Ascending aorta (tissue), 2 donors: ENCODE measurements at places on chromosomes 5 and 9.

DNA sequence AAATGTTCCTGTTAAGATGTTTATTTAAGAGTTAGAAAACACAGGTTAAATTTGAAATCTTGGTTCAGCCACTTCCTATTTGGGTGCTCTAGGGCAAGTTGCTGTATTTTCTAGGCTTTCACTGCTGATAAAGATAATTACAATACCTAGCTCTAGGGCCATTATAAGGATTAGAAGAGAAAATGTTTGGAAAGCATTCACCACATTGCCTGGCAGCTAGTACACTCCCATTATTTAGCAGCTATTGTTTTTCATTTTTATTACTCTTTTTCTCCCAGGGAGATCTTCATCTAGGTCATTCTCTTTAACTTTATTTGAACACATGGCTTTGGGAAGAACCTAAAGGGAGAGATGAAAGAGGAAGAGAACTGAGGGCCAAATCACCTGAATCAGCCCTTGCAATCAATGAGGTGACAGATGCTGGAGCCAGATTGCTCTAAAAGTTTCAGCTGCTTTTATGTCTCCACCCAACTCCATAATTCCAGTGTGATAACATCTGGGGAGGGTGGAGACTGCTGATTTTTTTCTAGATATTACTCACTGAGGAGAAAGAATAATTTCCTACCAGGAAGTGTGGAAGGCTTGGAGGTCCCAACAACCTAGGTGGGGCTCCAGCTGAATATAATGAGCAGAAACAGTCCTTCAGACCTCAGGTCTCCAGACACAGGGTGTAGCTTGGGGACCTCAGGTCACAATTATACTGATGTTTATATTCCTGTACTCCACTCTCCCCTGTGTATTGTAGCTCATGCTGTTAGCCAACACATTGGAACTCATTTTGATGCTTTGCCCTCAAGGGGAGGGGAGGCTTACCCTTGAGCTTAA is 640.0 kb downstream of the RAB3C start:
- H3K36me3 ChIP-seq: no peaks in the 10 kb centered on the region
- H3K4me1 ChIP-seq: no peaks in the 10 kb centered on the region
- no peaks in the 10 kb centered on the region for H3K27me3 ChIP-seq

DNA sequence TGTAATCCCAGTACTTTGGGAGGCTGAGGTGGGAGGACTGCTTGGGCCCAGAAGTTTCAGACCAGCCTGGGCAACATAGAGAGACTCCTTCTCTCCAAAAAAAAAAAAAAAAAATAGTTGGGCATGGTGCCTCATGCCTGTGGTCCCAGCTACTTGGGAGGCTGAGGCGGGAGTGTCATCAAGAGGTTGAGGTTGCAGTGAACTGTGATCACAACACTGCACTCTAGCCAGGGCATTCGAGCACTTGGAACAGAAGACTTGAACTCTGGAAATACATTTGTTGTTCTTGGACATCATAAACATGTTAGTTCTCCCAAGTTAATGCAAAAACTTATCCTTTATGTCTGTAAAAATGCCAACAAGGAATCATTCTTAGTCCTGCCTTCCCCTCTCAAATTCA is 29.6 kb downstream of the EHMT1 start:
- no peak overlapping the region for H3K27ac ChIP-seq
- no peaks in the 10 kb centered on the region for H3K4me1 ChIP-seq
- H3K36me3 ChIP-seq: peaks cover 10% of the 10 kb centered on the region
- no peak overlapping the region for H3K4me3 ChIP-seq

DNA sequence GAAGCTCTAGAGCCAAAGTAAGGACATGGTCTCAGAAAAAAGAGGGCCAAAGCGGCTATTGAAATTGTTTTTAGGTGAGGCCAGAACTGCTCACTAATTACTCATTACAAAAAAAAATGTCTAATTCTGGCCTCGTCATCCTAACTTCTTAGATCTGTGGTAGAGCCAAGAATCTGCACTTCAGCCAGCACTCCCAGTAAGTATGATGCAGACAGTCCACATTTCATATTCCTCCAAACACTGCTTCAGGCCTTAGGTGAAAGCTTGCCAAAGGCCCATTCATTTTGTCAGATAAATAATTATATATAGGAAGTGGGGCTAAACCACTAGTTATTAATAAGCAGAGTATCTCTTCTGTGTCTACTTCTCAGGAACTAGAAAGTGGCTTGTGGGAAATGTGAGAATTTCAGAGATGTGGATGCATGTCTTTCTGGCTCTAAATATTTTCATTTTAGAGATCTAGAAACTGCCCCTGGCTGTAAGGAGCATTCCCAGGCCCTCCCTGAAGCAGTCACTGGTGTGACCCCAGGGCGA is 554.0 kb downstream of the TLE4 start:
- no peak for DNase-seq
- H3K36me3 ChIP-seq: no peaks in the 10 kb centered on the region
- no peak overlapping the region for H3K27ac ChIP-seq
- no peak overlapping the region for H3K4me3 ChIP-seq

DNA sequence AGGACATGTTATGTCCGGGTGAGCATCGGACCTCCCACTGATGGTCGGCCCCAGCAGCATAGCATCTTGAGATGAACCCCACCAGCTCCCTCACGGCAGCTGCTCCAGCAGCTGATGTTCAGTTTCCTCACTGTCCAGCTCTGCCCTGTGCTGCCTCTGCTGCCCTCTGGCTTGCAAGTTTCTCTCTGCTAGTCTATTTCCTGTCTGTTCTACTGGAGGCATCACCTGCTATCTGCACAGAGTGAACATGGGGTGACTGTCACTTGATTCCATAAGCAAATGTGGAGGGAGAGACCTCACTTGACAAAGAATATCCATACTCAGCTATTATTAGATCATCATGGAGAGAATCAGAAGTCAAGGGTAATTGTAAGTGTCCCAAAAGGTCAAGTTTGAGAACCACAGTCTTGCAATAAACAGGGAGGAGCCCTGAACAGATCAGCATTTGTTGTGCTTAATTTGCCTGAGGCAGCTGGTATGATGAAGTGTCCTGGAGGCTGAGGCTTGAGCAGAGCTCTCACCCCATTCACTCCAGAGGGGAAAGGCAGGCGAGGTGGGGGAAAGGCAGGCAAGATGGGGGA is 702.8 kb downstream of the SEMA5A start:
- no peak for DNase-seq
- H3K27ac ChIP-seq: no peak overlapping the region
- no peaks in the 10 kb centered on the region for H3K36me3 ChIP-seq
- H3K4me1 ChIP-seq: no peaks in the 10 kb centered on the region
- H3K27me3 ChIP-seq: no peaks in the 10 kb centered on the region

DNA sequence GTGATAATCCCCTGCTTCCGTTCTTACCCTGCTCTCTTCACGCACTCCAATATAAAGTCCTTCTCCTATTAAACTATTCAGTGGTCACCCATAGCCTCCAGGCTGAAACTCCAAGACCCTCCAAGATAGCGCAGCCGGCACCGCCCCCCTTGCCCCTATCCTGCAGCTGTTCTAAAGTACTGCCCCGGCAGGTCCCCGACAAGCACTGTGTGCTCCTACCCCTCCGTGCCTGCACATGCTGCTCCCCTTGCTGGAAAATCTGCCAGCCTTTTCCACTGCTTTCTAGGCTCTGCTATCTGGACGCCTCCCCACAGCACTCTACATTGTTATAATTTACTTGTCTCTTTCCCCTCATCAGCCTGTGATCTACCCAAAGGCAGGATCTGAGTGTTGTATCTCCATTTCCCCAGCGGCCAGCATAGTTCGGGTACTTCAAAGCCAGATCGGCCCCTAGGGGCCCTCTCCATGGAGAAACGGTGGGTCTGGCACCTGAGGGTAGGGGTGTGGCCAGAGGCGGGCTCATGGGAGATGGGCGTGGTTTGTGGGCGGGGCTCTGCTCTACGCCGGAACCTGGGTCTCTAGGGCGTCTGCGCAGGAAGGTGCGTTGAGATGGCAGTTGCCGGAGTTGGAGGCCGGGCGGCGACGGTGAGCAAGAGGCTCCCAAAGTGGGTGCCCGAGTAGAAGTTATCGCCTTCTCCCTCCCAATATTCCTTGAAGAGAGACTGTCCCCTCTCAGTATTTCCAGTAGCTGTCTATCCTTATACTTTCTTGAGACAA is 83.5 kb upstream of the RUSC2 start:
- no peak overlapping the region for H3K4me3 ChIP-seq
- H3K36me3 ChIP-seq: peaks cover 19% of the 10 kb centered on the region
- no peaks in the 10 kb centered on the region for H3K4me1 ChIP-seq
- no peak for DNase-seq
- no peaks in the 10 kb centered on the region for H3K27me3 ChIP-seq

- no peak overlapping the region for H3K4me3 ChIP-seq
- no peak overlapping the region for H3K27ac ChIP-seq
- no peaks in the 10 kb centered on the region for H3K36me3 ChIP-seq
- DNase-seq: no peak
- H3K4me1 ChIP-seq: no peaks in the 10 kb centered on the region
- H3K27me3 ChIP-seq: no peaks in the 10 kb centered on the region
Measured at GRCh38 chr9:115946530-115946929, 207.1 kb upstream of the PAPPA start.

DNA sequence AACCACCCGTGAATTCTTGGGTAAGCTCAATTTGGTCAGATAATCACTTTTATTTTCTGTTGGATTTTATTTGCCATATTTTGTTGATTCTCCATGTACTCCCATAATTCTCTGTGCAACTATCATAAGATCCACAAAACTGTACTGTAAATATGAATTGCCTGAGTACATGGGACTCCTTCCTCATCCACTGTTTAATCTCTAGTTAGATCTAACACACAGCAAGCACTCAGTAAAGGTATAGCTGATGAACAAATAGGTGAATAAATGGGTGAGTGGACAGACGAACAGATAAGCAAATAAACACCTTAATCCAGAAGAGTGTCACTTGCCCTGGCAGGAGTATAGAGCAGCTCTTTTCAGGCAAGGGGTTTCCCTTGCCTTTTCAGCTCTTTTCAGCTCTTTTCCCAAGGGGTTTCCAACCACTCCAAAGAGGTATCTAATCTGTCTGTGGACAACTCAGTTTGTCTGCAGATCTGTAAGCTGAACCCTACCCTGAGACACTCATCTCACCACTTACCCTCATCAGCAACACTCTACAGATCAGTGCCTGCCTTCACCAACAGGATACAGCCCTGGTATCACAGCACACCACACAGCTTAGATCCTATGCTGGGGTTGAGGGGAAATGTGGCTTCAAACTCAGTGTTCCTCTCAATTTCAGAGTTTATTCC is 51.2 kb downstream of the SIL1 start:
- no peak for DNase-seq
- H3K4me1 ChIP-seq: peaks cover 7% of the 10 kb centered on the region
- H3K27me3 ChIP-seq: no peaks in the 10 kb centered on the region

DNA sequence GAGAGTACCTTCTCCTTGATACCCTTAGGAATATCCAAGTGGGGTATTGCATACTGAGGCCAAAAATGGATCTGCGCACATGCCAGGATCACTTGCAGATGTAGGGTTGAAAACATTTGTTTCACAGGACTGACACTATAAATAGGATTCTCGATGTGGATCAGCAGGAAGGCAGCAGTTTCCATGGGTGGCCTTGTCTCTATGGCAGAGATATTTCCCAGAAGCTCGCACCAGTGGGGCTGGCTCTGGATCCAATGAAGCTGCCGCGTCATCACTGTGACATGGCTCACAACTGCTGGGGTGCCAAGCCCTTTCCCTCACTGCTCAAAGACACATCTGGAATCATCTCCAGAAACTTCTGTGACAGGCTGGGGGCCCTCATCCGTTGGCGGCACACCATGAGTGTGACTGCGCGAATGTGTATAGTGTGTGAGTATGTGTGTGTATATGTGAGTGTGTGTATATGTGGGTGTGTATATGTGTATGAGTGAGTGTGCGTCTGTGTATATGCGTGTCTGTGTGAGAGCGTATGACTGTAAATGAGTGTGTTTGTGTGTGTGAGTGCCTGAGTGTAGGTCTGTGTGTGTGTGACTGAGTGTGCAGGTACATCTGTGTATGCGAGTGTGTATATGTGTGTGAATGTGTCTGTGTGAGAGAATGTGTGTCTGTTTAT is 182.5 kb downstream of the GAS1 start:
- no peaks in the 10 kb centered on the region for H3K4me1 ChIP-seq
- H3K36me3 ChIP-seq: no peaks in the 10 kb centered on the region
- H3K27ac ChIP-seq: no peak overlapping the region
- H3K27me3 ChIP-seq: no peaks in the 10 kb centered on the region
- DNase-seq: no peak
- no peak overlapping the region for H3K4me3 ChIP-seq

DNA sequence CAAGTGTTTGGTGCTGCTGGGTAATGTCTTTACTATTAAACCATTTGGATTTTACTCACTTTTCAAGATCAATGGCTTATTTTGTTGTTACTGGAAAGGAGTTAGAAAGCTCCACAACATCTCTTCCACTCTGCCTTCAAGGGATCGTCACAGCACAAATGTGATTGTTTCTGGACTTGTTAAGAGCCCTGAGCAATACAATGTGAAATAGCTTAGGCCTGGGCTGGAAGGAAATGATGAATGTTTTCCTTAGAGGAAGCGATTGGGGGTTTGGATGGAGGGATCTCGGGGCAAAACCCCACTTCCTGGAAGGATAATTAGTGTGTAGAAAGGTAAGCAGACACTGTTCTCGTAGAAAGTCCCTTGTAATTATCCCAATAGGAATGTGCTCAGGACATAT is 59.3 kb upstream of the MYO10 start:
- H3K4me1 ChIP-seq: peaks cover under 1% of the 10 kb centered on the region
- DNase-seq: no peak
- H3K36me3 ChIP-seq: no peaks in the 10 kb centered on the region
- H3K27ac ChIP-seq: no peak overlapping the region
- H3K27me3 ChIP-seq: no peaks in the 10 kb centered on the region

DNA sequence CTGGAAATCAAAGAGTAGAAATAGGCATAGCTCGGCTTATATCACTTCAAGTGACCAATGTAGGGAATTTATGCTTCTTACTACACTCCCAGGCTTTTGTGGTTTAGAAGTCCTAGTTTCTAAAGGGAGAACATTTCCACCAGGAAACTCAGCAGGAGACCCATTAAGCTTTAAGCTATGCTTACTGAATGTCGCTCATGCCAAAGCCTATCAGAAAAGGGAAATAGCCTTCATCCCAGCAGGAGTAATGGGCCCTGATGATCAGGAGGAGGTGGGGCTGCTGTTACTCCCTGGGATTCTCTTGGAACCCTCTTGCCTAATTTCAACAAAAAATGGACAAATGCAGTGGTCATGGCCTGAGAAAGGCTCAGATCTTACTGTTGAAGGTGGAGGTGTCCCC is 54.5 kb upstream of the SEMA6A start:
- no peaks in the 10 kb centered on the region for H3K36me3 ChIP-seq
- H3K4me1 ChIP-seq: no peaks in the 10 kb centered on the region
- no peak for DNase-seq
- no peak overlapping the region for H3K4me3 ChIP-seq
- no peaks in the 10 kb centered on the region for H3K27me3 ChIP-seq
- no peak overlapping the region for H3K27ac ChIP-seq

GRCh38 chr5:66666778-66667177 is 70.6 kb downstream of the MAST4 start:
- H3K4me1 ChIP-seq: no peaks in the 10 kb centered on the region
- H3K36me3 ChIP-seq: no peaks in the 10 kb centered on the region
- no peak for DNase-seq
- no peak overlapping the region for H3K27ac ChIP-seq

- no peaks in the 10 kb centered on the region for H3K36me3 ChIP-seq
- no peak for DNase-seq
- no peaks in the 10 kb centered on the region for H3K27me3 ChIP-seq
Measured at GRCh38 chr5:38373743-38374142, 115.4 kb downstream of the EGFLAM start.

- no peak overlapping the region for H3K4me3 ChIP-seq
- H3K4me1 ChIP-seq: peaks cover 7% of the 10 kb centered on the region
- H3K27ac ChIP-seq: no peak overlapping the region
Measured at GRCh38 chr5:61319388-61320146, 12.5 kb upstream of the ZSWIM6 start.

GRCh38 chr5:66551338-66551737 is 44.9 kb upstream of the MAST4 start:
- H3K4me3 ChIP-seq: no peak overlapping the region
- H3K27me3 ChIP-seq: no peaks in the 10 kb centered on the region
- no peak overlapping the region for H3K27ac ChIP-seq
- no peaks in the 10 kb centered on the region for H3K4me1 ChIP-seq
